ENCODE measurements at places on chromosomes 5 and 9. TPM values are rescaled to one million over a fixed set of nuclear protein-coding genes. Genes with fewer than 3 reads are reported as not detected.

Gene CKMT2
- 10.5 TPM for polyA plus RNA-seq

Gene TAF11L13
- not detected for polyA plus RNA-seq

Gene ANKRD18B
- 0.53 TPM for polyA plus RNA-seq

Gene SIMC1
- polyA plus RNA-seq: 19.5 TPM

Gene SV2C
- polyA plus RNA-seq: 0.23 TPM
